T-helper 1 cell treated with Interleukin-12 subunit alpha and Interleukin-12 subunit beta and Interleukin-4 antibody, amounts not matched to agents 30 ng/mL and 1 ng/mL, for 36 hours (primary cell): ENCODE measurements at places on chromosomes 4 and X. TPM values are rescaled to one million over a fixed set of nuclear protein-coding genes. Genes with fewer than 3 reads are reported as not detected.

The FAM133A gene
- total RNA-seq, result not detected in 2 replicates

The NAP1L5 gene
- 4.1 and 4.6 TPM in 2 replicates for total RNA-seq

The KCND1 gene
- 5.0 and 6.3 TPM in 2 replicates for total RNA-seq

The NDST3 gene
- total RNA-seq, result not detected in 2 replicates

The CT47A7 gene
- not detected in 2 replicates for total RNA-seq

The ADRA2C gene
- total RNA-seq, result not detected in 2 replicates

The FAAH2 gene
- total RNA-seq, result 13.1 and 16.1 TPM in 2 replicates

The RASGEF1B gene
- total RNA-seq, result 1.2 and 1.6 TPM in 2 replicates

The MPP1 gene
- 46.1 and 47.4 TPM in 2 replicates for total RNA-seq

The ITM2A gene
- total RNA-seq, result 131 and 140 TPM in 2 replicates
